GM23248 (cell line): ENCODE measurements at places on chromosomes 13 and 19.

- DNase-seq = no peak
- no peaks in the 10 kb centered on the region for H3K27me3 ChIP-seq
- no peak overlapping the region for H3K4me3 ChIP-seq
Measured at GRCh38 chr13:50213526-50213925, 198.3 kb downstream of the KCNRG start.

- H3K36me3 ChIP-seq = no peaks in the 10 kb centered on the region
- H3K27ac ChIP-seq = no peak overlapping the region
- no peaks in the 10 kb centered on the region for H3K27me3 ChIP-seq
- H3K4me1 ChIP-seq = peaks cover 20% of the 10 kb centered on the region
- DNase-seq = peak; percentile 55
- H3K4me3 ChIP-seq = no peak overlapping the region
Measured at GRCh38 chr13:41500511-41500910, 43.2 kb downstream of the RGCC start.

- H3K27me3 ChIP-seq = no peaks in the 10 kb centered on the region
- peak overlapping the region; percentile 83 for H3K4me3 ChIP-seq
- peak overlapping the region; percentile 57; the same call in 1 of the 2 replicates for H3K27ac ChIP-seq
- H3K36me3 ChIP-seq = no peaks in the 10 kb centered on the region; the same call in 1 of the 2 replicates
Measured at GRCh38 chr19:33797802-33798671, 1.4 kb downstream of the KCTD15 start.

GRCh38 chr13:44810061-44810840, 179.0 kb downstream of the NUFIP1 start:
- H3K4me3 ChIP-seq = no peak overlapping the region
- H3K36me3 ChIP-seq = no peaks in the 10 kb centered on the region
- peak; percentile 20 for DNase-seq
- H3K27ac ChIP-seq = no peak overlapping the region

- no peak overlapping the region for H3K4me3 ChIP-seq
Measured at GRCh38 chr13:73223372-73223781, 164.6 kb downstream of the KLF5 start.

DNA sequence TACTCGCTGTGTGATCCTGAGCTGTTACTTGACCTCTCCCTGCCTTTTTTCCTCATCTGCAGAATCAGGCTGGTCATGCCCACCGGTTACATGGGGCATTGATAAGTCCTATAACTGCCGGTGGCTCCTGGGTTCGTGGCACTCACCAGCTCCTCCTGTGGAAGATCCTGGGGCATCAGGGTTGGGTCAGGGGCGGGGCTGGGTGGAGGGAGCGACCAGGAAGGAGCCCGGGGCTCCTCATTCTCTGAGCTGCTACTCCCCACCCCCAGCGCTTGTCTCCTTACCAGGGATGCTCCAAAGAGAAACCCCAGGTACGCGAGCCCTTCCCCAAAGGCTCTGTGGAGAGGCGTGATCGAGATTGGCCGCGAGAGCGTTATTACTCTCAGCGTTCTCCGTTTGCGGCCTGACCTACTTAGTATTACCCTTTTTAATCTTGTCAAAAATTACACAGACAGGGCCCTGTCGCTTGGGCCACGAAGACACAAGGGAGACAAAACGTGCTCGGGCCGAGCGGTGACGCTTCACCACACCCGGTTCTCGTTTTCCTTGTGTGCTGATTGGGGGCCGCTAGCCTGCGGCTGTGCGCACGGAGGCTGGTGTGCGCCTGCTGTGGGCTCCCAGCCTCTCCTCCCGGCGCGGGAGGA, 10.7 kb downstream of the HDGFL2 start:
- no peak overlapping the region for H3K4me3 ChIP-seq
- no peaks in the 10 kb centered on the region for H3K4me1 ChIP-seq
- no peaks in the 10 kb centered on the region for H3K27me3 ChIP-seq
- no peaks in the 10 kb centered on the region; the same call in 1 of the 2 replicates for H3K36me3 ChIP-seq

DNA sequence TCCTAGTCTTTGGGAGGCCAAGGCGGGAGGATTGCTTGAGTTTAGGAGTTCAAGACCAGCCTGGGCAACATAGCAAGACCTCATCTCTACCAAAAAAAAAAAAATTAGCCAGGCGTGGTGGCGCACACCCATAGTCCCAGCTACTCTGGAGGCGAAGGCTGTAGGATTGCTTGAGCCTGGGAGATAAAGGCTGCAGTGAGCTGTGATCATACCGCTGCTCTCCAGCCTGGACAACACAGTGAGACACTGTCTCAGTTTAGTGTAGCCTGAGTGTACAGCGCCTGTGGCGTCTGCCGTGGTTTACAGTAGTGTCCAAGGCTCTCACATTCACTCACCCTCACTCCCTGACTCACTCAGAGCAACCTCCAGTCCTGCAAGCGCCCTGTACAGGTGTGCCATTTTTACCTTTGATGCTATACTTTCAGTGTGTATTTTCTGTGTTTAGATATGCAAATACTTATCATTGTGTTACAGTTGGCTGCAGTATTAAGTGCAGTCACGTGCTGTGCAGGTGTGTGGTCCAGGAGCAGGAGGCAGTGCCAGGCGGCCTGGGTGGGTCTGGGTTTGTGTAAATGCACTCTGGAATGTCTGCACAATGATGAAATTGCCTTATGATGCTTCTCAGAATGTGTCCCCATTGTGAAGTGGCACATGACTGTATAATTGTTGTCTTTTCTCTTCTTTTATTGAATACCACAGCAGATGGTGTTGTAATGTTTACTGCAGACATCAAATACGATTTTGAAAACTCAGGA, 36.1 kb upstream of the DCUN1D2 start:
- no peak overlapping the region for H3K27ac ChIP-seq
- no peak for DNase-seq
- H3K27me3 ChIP-seq = no peaks in the 10 kb centered on the region
- no peaks in the 10 kb centered on the region for H3K4me1 ChIP-seq
- no peak overlapping the region for H3K4me3 ChIP-seq

DNA sequence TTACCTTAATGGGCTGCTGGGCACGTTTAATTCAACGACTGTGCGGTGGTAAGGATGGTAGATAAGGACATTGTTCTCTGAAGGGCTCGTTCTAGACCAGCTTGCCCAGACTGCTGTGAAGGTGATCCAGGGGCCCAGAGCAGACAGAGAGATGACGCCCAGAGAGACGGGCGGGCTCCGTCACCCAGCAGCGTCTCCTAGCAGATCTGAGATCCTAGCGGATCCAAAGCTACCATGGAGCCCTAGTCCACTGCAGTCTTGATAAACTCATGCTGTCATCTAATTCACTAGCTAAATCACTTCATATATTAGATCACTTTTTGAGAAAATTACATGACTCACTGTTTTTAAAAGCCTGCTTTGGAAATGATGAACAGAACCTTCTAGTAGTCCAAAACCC, 21.5 kb downstream of the COL4A2 start:
- peaks cover 62% of the 10 kb centered on the region for H3K4me1 ChIP-seq
- no peak overlapping the region for H3K27ac ChIP-seq
- no peak overlapping the region for H3K4me3 ChIP-seq
- H3K27me3 ChIP-seq = no peaks in the 10 kb centered on the region

DNA sequence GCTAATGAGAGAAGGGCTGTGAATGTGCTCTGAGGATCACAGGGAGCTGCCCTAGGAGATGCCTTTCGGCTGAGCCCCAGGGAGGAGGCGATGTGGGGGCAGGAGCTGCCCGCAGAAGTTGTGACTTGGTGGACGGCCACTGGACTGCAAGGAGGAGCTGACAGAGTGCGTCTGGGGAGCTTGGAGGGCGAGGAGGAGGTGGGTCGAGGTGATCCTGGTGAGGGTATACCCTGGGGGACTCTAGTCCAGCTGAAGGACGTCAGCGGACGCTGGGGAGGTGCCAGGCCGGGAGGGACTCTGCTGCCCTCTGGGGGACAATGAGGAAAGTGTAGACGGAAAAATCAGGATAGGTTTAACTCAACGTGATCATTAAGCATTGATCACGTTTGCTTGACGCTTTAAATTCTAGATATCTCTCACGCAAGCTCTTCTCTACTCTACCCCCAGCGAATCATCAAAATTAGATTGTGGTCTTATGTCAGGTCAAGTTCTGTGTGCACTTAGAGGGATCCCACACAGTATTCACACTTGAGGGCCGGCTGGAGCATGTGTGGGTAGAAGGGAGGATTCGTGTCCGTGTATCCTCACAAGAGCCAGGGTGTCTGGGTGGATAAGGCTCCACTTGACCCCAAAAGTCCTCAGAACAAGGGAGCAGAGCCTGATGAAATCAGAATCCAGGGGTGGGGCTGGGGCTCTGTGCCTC, 3.3 kb upstream of the CEACAM7 start:
- H3K36me3 ChIP-seq = no peaks in the 10 kb centered on the region
- peak; percentile 36 for DNase-seq
- H3K4me1 ChIP-seq = no peaks in the 10 kb centered on the region
- no peak overlapping the region for H3K4me3 ChIP-seq

- DNase-seq = peak; percentile 24
- H3K36me3 ChIP-seq = peaks cover 88% of the 10 kb centered on the region
- H3K4me1 ChIP-seq = no peaks in the 10 kb centered on the region
- no peaks in the 10 kb centered on the region for H3K27me3 ChIP-seq
Measured at GRCh38 chr19:58196901-58197616, 14.2 kb downstream of the ZNF274 start.

GRCh38 chr13:93847162-93847561, 620.6 kb downstream of the GPC6 start:
- peak; percentile 92 for DNase-seq
- H3K27me3 ChIP-seq = no peaks in the 10 kb centered on the region
- H3K4me3 ChIP-seq = no peak overlapping the region
- H3K4me1 ChIP-seq = peaks cover 8% of the 10 kb centered on the region; the same call in 1 of the 2 replicates

- no peak for DNase-seq
- no peak overlapping the region for H3K4me3 ChIP-seq
- no peaks in the 10 kb centered on the region for H3K36me3 ChIP-seq
- no peak overlapping the region for H3K27ac ChIP-seq
- peaks cover 7% of the 10 kb centered on the region for H3K27me3 ChIP-seq
Measured at GRCh38 chr13:40485611-40486517, 180.6 kb downstream of the FOXO1 start.

DNA sequence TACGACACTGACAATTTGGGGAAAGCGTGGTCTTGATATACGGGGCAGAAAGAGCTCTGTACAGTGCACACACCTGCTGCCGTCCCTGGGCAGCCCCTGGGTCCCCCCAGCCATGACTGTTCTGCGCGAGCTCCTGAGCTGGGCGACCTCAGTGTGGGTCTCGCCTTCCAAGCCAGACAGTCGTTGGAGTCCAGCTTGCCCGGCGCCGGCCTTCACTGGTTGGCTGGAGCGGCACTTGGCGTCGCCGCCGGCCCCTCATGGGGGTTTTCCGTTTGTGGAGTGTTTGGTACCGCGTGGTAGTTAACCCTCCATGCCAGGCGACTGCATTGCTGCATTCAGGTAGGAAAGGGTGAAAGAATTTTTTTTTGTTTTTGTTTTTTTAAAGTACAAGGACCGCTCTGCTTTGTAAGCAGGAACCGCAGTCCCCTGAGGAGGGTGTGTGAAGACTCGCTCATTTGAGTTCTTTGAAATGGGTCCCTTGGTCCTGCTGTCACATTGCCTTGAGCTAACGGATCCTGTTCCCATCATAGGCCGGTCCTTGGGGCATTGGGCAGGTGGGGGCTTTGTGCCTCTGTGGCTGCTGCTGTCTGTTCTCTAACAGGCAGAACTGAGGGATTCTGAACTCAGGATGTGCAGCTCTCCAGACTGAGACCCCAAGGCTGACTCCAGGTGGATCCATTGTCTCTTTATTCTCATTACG, 10.8 kb upstream of the RPS15 start:
- no peaks in the 10 kb centered on the region for H3K4me1 ChIP-seq
- H3K36me3 ChIP-seq = peaks cover 19% of the 10 kb centered on the region; the same call in 1 of the 2 replicates
- no peak overlapping the region for H3K4me3 ChIP-seq
- H3K27ac ChIP-seq = no peak overlapping the region

DNA sequence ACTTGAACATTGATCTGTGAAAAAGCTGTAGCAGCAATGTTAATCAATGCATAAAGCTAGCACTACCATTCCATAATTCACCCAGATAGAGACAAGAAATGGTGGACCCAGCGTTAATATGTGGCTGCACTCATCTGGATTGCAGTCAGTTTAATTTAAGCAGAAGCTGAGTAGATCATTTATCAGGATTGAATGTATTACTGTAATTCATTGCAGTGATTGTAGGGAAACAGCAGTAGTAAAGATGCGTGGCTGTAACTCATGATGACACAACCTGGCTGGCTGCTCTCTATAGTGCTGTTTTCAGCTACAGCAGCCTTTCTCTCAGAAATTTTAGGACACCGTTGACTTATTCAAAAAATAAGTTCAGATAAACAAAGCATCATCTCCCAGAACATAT, 499.5 kb upstream of the SLITRK6 start:
- H3K36me3 ChIP-seq = no peaks in the 10 kb centered on the region
- DNase-seq = no peak
- no peaks in the 10 kb centered on the region for H3K4me1 ChIP-seq

GRCh38 chr13:45341799-45342500, 967 bp upstream of the TPT1 start:
- H3K4me1 ChIP-seq = peaks cover 32% of the 10 kb centered on the region
- H3K36me3 ChIP-seq = peaks cover 33% of the 10 kb centered on the region
- peak overlapping the region; percentile 98 for H3K27ac ChIP-seq
- H3K4me3 ChIP-seq = peak overlapping the region; percentile 98

DNA sequence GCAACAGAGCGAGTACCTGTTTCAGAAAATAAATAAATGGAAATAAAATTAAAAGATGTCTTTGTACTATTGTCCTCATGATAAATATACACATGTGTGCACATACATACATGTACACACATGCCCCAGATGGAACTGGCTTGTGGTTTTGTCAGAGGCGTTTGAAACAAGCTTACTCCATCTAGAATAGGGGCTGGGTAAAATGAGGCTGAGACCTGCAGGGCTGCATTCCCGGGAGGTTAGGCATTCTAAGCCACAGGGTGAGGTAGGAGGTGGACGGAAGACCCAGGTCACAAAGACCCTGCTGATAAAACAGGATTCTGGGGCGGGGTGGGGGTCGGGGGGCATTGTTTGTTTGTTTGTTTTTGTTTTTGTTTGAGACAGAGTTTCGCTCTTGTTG, 8.1 kb upstream of the SIN3B start:
- H3K36me3 ChIP-seq = no peaks in the 10 kb centered on the region
- no peak overlapping the region for H3K4me3 ChIP-seq
- H3K27ac ChIP-seq = no peak overlapping the region
- no peaks in the 10 kb centered on the region for H3K27me3 ChIP-seq
- H3K4me1 ChIP-seq = peaks cover 18% of the 10 kb centered on the region

DNA sequence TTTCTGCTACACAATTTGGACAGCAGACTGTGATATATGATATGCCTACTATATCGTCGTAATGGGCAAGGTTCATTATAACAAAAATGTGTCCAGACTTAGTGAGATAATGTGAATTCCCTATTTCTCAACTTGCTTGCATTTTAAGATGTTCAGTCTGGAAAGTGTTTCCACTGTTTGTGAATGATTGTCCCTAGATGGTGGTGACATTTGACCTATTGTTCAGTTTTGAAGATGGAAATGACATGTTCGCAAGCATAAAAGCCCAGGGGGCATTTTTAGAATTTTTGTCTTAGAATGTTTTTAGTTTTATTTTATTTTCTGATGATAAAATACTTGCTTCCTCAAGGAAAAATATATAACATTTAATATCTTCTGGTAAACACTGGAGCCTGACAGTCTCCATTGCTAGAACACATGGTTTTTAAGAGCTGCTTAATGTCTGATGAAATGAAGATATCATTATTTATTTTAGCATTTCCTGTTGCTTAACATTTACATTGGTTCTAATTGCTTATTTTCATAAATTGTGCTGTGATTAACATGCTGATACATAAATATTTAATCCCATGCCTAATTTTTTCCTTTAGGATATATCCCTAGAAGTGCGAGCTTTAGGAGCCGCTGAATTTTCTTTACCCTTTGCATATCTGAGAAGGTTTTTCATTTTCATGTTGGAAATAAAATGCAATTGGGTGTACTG, 27.1 kb downstream of the MBNL2 start:
- peaks cover 62% of the 10 kb centered on the region for H3K4me1 ChIP-seq
- 0 out of 2 replicates have a peak overlapping the region, but pooled peaks have one; percentile 17 for H3K27ac ChIP-seq
- H3K4me3 ChIP-seq = peak overlapping the region; percentile 29
- no peaks in the 10 kb centered on the region for H3K27me3 ChIP-seq
- no peak for DNase-seq
- H3K36me3 ChIP-seq = no peaks in the 10 kb centered on the region
